ENCODE measurements at places on chromosomes 16 and 17. TPM values are rescaled to one million over a fixed set of nuclear protein-coding genes. Genes with fewer than 3 reads are reported as not detected.

Gene COG1
- total RNA-seq, result 17.6 TPM

Gene PHB1
- total RNA-seq, result 88.1 TPM

Gene NEURL4
- total RNA-seq, result 22.5 TPM

Gene CPPED1
- total RNA-seq, result 9.3 TPM

Gene TEKT5
- 1.0 TPM for total RNA-seq

Gene GGT6
- total RNA-seq, result 10.5 TPM

Gene SPNS2
- 19.9 TPM for total RNA-seq

Gene DNAH9
- 1.3 TPM for total RNA-seq

All from tongue (tissue), 3 donors.